Renal pelvis (tissue), 12 donors: ENCODE measurements at places on chromosomes 3 and 15. TPM values are rescaled to one million over a fixed set of nuclear protein-coding genes. Genes with fewer than 3 reads are reported as not detected.

The GPR156 gene
- 2.9 TPM for polyA plus RNA-seq

- no peak for DNase-seq
Measured at GRCh38 chr3:53162672-53163443, 1.8 kb downstream of the PRKCD start.

- DNase-seq: no peak
Measured at GRCh38 chr3:99176169-99176964, 274.9 kb upstream of the DCBLD2 start.

- no peak for DNase-seq
Measured at GRCh38 chr3:87833039-87833377, 225.8 kb downstream of the CGGBP1 start.

GRCh38 chr15:54681584-54681983, 515.2 kb downstream of the RSL24D1 start:
- no peak for DNase-seq

DNA sequence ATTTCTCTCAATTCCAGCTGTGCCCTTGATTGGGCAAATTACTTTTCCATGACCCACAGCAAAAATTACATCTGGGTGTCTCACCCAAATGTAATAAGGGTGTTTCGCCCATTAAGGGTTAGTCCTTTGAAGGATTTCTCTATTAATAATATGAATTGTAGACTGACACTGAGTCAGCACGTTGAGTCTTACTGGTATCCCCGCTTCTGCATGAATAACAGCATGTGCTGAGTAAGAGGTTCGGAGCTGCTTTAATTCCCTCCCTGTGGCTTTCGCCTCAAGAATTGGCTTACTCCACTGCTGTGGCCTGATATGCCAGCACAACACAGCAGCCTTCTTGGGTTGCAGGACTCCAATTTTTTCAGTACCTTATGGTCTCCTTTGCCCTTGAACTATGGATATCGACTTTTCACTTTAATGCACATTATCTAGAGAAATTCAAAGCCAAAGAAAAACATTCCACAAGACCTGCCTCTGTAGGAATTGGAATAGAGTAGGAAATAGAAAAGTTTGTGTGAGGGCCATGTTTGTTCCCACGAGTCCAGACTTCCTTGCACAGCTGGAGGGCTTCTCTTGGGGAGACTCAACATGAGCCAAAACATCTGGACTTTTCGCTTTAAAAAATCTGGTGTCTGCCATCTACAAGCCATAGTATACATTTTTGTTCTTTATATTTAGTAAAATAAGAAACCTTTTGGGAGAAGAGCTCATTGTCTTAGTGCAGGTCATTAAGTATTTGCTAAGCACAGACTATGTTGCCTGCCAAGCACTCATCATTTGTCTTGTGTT, 20.7 kb upstream of the ERC2 start:
- DNase-seq: no peak

The MOBP gene
- polyA plus RNA-seq: 0.30 TPM

The SPATA12 gene
- polyA plus RNA-seq: 0.17 TPM

DNA sequence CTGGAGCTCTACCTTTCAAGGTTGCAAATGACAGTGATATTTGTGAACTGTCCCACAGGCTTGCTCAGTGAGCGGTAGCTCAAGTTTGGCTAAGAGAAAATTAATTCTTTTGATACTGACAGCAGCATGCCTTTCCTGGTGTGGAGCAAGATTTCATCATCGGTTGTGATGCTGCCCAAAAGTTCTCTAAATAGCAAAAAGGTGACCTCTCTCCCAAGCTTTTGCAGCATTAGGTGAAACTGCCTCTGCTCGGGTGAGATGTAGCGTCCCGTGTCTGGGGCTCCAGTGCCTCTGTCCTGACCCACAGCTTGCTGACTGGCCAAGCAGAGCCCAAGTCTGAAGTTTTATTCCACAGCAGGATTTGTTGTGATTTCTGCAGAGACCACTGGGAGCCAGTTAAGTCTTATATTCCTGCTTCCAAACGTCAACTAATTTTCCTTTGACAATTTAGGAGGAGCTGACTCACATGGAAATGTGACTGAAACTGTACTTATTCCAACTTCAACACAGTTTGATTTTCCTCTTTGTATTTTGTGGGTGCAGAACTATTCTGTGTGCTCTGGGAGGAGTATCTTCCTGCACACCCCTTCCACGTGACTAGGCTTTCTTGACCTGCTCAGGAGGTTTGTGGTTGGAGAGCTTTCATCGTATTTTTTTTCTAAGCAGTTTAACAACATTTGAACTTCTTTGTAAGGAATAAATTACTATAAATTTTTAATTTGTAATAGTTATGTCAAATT, 5.9 kb downstream of the SYNM start:
- DNase-seq: no peak

- DNase-seq: no peak
Measured at GRCh38 chr3:171226794-171227193, 200.3 kb upstream of the SLC2A2 start.

DNA sequence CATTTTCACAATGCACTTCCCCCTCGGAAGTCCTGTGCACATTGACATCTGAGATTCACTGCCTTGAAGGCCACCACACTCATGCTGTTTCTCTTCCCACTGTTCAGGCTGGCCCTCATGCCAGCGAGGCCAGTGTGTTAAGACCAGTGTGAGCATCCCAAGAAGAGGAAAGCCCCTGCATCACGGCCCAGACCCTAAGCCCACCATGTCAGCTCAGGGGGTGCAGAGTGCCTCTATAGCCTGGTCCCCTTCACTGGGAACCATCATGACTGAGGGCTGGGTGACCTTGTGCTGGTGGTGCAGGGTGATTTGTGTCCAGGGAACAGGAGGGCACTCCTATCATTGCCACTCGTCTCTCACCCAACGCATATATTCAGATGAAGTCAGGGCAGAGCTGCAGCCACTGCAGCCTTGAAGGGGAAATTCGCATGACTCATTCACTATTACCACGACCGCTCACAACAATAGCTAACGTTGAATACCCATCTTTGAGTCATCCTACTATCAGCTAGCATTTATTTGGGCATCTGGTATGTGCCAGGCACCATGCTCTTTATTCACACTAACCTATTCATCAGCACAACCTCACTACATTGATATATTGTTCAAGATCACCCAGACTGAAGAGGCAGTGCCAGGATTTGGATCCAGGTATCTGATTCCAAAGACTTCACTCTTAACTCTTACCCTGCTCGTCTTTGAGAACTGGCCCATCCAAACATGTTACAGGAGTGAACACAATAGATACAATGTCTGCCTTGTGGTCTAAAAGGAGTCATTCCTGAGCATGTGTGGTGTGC, 58.8 kb upstream of the SLC6A11 start:
- no peak for DNase-seq
